ENCODE measurements at places on chromosomes 7 and 10.

- DNase-seq, result no peak
These were observed 8.2 kb upstream of the SRRM3 start for GRCh38 chr7:76193466-76193865.

DNA sequence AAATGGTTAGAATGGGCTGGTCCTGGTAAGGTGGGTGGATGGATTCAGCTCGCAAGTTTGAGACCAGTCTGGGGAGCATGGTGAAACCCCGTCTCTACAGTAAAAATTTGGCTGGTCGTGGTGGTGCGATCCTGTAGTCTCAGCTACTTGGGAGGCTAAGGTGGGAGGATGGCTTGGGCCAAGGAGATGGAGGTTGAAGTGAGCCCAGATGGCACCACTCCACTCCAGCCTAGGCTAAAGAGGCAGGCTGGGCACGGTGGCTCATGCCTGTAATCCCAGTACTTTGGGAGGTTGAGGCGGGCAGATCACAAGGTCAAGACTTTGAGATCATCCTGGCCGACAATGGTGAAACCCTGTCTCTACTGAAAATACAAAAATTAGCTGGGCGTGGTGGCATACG is 15.3 kb downstream of the IFT22 start:
- DNase-seq, result no peak

DNA sequence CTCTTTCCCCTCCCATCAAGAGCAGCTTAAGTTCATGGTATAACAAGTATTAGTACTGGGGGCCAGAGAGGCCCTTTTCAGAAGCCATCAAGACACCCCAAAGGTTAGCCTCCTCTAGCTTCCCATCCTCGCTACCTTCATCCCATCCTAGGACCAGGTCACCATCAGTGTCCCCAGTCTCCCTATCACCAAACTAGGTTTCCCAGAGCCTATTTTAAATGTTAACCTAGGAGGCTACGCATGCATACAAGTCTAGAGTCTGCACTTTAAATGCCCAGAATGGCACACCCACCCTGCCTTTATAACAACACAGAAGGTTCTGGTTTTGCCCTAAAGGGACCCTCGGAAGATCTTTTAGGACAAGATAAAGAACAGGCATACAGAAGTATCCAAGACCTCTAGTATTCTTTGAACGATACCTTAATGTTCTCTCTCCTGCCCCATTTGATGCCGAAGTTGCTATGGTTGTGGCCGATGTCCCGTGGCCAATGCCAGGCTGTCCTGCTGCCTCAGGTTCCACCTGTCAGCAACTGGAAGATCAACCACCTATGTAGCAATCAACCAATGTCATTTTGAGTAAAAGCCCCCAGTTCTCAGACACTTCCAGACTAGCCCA is 2.2 kb downstream of the GPRIN2 start:
- DNase-seq, result no peak

- no peak for DNase-seq
These were observed 6.2 kb upstream of the ELN start for GRCh38 chr7:74021546-74022320.

- no peak for DNase-seq
These were observed 61.4 kb downstream of the BBS9 start for GRCh38 chr7:33190688-33191304.

DNA sequence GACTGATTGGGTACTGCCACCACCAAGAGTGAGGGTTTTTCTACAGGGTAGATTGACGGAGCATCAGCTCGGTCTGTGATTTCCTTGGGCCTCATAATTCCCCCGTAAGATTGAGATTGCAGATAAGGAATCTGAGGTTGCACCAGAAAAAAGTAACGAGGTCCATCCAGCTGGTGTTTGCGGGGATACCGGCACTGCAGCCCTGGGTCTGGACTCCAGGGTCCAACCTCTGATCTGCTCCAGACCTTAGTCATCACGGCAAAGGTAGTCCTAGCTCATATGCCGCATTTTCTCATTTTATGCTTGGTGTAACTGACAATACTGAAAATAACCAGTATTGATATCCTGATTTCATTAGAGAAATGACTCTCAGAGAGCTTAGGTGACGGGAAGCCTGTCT is 3.9 kb downstream of the CARD11 start:
- no peak for DNase-seq

All from activated gamma-delta T cell (primary cell).